ENCODE measurements at places on chromosomes 12 and 14.
A peak's percentile ranks its signal among the peaks of the same experiment; 100 is the strongest.

DNA sequence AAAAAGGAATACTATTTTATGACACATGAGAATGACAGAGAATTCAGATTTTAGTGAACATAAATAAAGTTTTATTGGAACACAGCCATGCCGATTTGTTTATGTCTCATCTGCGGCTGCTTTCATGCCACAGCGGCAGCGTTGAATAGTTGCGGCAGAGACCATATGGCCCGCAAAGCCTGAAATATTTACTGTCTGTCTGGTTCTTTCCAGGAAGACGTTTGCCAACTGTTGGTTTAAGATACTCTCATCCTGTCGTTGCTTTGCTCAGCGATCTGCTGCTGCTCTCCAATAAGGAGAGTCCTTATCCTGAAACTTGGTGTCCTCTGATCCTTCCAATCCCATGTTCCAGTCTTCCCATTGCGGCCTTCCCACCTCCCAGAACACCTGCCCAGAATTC lies 89.9 kb downstream of the SLC24A4 start:
- DNase-seq: no peak

DNA sequence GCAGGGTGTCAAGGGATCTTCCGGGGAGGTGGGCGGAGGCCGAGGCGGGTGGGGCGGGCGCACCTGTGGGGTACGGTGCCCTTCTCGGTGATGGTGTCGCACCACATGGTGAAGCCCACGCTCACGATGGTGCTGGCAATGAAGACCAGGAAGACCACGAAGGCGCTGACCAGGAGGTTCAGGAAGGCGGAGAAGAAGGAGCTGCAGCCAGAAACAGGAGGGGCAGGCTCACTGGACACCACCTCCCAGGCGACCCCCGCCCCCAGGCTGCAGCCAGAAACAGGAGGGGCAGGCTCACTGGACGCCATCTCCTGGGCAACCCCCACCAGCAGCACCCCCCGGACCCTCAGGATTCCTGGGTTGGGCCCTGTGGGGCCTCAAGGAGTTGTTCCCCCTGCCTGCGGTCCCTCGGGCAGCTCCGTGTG lies 7.6 kb downstream of the TMEM179 start:
- DNase-seq: no peak

DNA sequence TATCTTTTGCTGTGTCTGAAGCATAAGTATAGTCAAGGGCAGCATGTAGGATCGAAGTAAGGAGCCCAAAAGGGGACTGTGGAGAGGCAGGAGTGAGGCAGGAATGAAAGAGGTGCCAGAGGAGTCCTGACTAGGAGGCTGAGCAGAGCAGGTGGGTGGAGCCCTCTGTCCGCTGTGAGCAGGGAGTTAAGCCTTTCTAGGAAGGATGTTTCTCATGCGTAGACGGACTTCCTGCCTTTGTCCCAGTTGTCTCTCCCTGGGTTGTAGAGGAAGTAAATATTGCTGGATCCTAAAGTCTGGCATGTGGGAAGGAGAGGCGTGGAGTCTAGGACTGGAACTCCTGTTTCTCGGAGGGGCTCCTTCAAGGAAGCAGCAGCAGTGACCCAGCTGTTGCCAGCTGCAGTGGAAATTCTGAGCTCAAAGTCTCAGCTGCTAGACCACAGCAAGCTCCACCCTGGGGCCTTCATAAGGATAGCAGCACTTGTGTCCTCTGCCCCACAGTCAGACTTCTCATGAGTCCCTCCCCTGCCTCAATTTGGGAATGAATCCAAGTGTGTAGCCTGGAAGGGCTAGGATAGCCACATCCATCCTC lies 44.0 kb downstream of the RBMS2 start:
- no peak for DNase-seq

DNA sequence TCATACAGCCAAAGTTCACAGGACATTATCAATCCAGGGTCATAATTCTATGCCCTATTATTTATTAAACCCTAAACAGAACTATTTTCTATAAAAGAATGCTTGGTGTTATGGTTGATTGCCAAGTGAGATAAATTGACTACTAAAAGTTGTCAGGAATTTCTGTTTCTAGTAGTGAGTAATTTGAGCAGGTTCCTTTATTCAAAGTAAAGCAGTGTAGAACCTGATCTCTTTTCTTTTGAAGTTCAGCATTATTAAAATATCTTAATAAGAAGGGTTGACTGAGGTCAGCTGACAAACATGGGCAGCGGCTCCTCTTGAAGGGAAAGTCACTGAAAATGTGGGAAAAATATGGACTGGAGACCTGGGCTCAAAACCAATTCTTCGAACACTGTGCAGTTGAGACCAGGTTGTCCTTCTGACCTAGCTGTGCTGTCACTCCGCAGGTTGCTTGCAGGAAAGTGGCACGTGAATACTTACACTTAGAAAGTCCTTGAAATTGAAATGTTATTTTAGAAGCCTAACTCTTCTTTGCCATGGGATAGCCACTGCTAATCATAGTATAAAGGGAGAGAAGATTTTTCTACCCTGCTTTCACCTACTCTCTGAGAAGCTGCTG lies 141.0 kb downstream of the RASSF9 start:
- no peak for DNase-seq

- no peak for DNase-seq
Observed at GRCh38 chr12:81257947-81258551, 180.2 kb downstream of the ACSS3 start.

- no peak for DNase-seq
Observed at GRCh38 chr12:80553316-80553715, 109.3 kb downstream of the PTPRQ start.

- DNase-seq: no peak
Observed at GRCh38 chr12:45435945-45436710, 220.2 kb downstream of the ANO6 start.

DNA sequence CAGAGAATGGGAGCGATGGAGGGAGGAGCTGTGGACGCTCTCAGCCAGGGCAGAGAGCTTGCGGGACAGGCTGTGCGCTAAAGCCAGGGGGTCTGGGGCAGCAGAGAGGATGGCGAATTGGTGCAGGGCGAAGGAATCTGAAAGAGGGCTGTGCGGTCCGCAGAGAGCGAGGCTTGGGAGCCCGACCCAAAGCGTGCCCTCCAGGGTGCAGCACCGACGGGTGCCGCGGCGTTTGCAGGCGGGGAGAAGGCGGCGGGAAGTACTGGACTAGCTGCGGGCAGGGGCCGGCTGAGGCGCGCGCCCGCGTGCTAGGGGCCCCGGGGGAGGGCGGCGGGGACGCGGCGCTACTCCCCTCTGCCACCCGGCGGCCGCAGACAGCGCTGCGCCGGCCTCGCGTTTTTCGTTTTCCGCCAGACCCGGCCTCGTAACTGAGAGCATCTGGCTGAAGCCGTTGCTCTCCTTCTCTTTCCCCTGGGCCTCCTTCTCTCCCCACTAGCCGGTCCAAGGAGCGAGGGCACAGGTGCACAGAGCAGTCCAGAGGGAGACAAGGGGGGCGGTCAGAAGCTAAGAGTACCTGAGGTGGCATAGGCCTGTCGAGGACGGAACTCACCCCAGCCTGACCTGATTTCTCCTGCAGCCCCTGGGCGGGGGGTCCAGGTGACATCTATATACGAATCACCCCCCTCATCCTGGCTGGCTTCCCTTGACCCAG lies 24.9 kb downstream of the SLC6A12 start:
- peak; percentile 10 for DNase-seq

- no peak for DNase-seq
Observed at GRCh38 chr12:69524755-69525469, 54.7 kb downstream of the FRS2 start.

GRCh38 chr12:3535431-3535841 lies 44.4 kb downstream of the PRMT8 start:
- DNase-seq: no peak

GRCh38 chr14:49512147-49512551 lies 74.0 kb downstream of the RPS29 start:
- DNase-seq: no peak

GRCh38 chr12:30942936-30943335 lies 16.4 kb downstream of the TSPAN11 start:
- DNase-seq: no peak

DNA sequence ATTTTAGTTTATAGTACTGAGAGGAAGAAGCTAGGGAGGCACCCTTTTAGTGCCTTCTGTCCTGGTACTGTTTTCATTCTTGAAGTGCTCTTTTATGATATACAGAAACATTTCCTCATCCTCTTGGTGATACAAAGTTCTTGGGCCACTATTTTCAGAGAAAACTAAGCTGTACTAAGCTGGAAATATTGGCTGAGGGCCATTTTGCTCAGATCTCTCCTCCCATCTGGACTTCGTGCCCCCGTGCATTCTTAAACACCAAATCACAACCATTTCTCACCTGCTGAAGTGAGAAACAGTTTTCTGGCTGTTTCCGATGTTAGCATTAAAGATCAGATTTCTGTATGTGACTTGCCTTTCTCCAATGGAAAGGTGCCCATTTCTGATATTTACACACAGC lies 158.9 kb downstream of the FBXL14 start:
- no peak for DNase-seq

DNA sequence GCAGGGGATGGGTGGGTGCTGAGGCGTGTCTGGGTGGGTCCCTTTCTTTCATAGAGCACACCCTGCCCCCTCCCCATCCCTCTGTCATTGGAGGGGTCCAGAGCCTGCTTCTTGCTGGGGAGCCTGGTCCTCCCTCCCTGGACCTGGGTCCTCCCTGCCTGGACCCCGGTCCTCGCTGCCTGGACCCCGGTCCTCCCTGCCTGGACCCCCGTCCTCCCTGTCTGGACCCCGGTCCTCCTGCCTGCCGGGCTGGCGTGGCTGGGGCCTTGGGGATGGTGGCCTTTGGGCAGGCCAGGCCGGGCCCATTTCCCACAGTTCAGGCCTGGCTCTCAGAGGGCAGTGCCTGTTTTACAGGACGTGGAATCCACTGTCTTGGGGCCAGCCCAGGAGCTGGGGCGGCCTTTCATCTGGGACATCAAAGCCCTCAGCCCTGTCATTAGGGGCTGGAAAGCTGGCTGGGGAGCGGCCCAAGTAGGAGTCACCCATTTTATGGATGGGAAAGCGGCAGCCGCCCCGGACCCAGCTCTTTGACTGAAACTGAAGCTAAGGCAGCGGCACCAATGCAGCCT lies 44.6 kb downstream of the KIF26A start:
- DNase-seq: no peak

GRCh38 chr12:88650715-88651114 lies 70.4 kb upstream of the KITLG start:
- DNase-seq: no peak

DNA sequence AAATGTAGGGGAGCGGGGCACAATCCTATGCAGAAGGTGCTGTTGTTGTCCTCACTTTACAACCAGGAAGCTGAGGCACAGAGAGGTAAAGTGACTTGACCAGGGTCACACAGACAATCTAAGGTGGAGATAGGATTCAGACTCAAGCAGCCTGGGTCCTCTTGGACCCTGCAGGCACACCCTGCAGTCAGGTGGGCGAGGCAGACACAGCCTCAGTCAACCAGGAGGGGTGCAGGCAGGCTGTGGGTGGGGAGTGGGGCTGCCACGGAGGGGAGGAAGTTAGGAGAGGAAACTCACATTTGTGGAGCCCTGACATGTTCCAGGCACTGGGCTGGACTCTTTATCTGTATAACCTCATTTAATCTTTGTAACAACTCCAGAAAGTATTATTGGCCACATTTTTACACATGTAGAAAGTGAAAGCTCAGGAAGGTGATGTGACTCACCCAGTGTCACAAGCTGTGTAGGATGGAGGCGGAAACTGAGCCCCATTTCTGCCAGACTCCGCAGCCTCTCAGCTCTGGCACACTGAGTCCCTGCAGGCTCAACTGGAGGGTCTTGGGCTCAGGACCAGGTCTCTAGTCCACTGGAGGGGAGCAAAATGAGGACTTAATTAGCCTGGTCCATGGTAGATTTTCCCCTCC lies 24.9 kb upstream of the CHGA start:
- no peak for DNase-seq

DNA sequence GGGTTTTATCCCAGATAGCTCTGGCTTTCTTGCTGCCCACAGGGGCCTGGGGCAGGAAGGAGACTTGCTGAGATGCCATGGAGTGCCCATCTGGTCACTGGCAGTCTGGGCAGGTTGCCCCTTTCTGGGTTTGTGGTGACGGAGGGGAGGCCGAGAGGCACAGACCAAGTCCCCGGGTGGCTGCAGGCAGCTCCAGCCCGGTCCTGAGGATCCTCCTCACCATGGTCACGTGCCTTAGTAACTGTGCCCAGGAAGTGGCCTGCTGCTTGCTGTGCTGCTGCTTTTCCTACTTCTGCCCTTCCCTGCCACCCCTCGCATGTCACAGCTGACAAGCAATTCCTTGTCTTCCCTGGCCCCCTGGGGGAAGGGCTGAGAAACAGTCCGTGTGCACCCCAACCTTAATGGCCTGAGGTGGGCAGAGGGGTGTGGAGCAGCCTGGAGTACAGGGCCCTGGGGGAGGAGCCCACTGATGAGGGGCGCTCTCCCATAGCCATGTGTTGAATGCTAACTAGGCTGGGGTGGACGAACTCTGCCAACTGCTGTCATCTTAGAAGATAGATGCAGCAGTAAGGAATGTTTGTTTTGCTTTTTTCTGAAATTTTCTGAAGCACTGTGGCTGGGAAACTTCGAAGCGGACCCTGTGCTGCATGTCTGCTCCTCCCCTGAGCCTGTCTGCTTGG lies 54.9 kb upstream of the SRSF5 start:
- DNase-seq: no peak

GRCh38 chr14:26527095-26527494 lies 70.7 kb downstream of the NOVA1 start:
- no peak for DNase-seq

GRCh38 chr12:77337362-77337761 lies 272.0 kb upstream of the E2F7 start:
- DNase-seq: no peak

GRCh38 chr14:33455654-33456345 lies 495.1 kb downstream of the EGLN3 start:
- DNase-seq: no peak

DNA sequence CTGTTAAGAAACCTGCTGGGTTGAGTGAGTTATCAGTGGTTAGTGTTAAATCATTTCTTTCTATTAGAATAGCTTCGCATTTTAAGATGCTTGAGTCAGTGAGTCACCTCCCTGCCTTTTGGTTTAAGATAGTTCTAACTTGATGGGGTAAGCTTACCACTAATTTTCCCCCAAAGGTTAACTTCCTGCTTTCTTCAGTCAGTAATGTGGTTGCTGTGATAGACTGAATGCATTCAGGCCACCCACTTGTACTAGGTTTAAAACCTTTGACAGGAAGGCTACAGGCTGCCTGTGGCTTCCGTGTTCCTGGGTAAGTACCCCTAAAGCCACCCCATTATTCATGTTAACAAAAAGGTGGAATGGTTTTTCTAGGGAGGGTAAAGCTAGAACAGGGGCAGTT lies 25.3 kb downstream of the CLEC2A start:
- DNase-seq: no peak

Data from stimulated activated CD8-positive, alpha-beta memory T cell treated with anti-CD3 and anti-CD28 coated beads, Interleukin-2, amount 100 ng/mL, for 1 hour (primary cell).